ENCODE measurements at places on chromosomes 1 and 21.

DNA sequence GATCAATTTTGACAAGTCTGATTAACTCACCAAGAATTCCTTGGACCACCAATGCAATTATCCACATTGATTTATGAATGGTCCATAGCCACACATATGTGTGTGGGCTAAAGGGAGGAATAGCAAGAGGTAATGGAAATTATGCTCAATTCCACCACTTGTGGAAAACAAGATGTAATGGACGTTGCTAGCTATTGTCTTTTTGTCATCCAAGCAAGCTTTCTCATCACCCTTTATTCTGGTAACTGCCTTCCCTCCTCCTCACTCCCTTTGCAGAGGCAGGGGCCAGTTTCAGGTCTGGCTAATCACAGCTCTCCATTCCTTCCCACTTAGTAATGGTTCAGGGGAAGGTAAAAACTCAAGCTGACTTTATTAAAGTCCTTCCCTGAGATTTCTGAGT lies 24.7 kb upstream of the RAB3GAP2 start:
- no peak for DNase-seq

DNA sequence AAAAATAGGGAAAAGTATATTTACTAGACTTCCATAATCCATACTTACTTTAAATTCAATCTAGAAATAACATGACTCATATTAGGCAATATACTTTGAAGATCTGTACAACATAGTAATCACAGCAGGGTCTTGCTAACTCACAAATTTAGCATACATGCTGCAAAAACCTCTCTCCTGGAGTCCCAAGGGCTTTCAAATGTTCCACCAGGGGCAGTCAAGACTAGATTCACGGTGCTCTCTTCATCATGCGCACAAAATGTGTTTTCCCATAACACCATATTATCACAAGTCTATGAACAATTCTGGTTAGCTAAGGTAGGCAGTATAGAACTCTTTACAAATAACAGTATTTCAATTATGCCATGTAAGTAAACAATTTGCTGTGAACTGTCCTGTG lies 45.8 kb downstream of the SSX2IP start:
- DNase-seq: no peak

DNA sequence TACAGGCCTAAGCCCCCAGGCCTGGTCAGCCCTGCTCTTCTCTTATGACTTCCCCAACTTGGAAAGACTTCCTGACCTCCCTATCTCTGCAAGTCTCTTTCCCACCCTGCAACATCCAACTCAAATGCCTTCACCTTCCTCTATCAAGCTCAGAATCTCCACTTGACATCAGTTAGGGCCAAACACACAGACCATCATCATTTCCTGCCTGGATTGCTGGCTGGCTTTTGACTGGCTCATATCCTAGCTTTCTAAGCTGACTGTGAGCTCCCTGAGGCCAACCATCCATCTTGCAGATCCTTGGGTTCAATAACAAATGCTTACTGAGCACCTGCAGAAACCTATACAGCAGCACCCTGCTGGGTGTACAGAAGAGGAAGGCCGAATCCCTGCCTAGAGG lies 137.3 kb upstream of the EDN2 start:
- no peak for DNase-seq

GRCh38 chr1:12315146-12315545 lies 85.3 kb downstream of the VPS13D start:
- DNase-seq: no peak

- no peak for DNase-seq
Observed at GRCh38 chr1:108194051-108194450, 6.1 kb downstream of the SLC25A24 start.

DNA sequence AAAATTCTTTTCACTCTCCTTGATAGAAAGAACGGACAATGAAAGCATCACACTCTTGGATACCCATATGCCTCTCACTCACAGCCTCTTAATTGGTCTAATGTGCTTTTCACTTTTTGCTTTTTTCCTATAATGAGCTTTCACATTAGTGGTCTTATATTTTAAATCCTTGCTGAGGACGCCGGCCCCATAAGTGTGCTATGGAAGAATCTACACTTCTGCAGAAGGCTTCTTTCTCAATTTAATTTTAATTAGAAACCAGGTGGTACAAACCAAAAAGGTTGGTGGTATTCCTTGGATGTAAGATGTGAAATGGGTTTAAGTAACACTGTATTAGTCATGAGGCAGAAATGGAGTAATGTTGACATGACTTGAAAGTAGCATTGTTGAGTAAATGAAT lies 190.6 kb upstream of the NFIA start:
- no peak for DNase-seq

DNA sequence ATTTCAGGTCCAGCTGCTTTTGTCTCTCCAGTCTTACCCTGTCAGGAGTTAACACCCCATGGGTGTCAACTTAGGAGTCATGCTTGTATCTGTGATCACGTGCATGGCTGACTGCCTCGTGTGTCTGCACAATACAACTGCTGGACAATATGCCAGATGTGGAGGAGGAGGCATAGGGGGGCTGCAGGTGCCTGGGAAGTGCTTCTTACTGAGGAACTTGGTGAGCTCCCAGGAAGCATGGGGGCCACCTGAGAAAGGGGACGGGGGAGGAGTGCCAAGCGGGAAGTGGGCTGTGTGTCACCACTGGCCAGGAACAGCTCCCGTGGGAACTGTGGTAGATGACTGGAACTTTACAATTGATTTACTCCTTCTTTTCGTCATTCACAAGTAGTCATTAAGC lies 9.5 kb downstream of the RHEX start:
- no peak for DNase-seq

DNA sequence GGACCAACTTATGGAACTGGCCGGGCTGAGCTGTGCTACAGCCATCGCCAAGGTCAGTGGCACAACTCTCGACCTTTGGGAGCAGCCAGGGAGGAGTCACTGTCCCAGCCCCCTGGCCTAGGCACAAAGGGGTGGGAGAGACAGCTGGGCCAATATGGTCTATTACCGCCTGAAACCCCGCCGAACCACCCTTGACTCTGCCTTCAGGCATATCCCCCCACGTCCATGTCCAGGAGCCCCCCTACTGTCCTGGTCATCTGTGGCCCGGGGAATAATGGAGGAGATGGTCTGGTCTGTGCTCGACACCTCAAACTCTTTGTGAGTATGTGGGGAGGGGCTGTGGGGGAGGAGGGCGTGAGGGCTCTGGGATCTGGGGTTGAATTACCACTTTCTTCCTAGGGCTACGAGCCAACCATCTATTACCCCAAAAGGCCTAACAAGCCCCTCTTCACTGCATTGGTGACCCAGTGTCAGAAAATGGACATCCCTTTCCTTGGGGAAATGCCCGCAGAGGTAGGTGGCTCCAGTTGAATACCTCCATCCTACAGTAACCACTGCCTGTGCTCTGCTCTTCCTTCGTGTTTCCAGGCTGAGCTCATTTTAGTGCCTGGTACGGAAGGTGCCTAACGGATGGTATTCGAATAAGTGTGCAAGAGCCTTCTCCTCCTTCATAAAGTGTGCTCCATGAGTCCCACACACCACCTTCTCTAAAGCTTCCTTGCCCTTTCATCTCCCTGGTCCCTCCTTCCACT lies 758 bp downstream of the NAXE start:
- DNase-seq: no peak

DNA sequence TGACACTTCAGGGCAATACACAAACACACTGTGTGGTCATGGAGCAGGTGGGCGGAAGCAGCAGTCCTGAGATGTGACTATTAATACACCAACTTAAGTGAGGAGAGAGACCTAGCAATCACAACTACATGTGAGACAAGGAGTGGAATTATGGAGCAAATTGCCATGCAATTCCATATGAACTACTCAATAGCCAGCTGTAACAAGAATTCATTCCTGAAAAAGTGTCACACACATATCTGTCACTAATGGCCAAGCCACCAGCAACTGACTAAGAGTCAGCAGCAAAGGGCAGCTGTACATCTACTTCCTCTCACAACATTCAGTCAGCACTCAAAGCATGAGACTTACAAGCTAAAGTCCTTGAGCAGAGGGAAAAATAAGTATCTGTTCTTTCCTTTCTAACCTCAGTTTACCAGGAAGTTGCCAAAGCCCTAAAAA lies 46.2 kb downstream of the GPR3 start:
- no peak for DNase-seq

DNA sequence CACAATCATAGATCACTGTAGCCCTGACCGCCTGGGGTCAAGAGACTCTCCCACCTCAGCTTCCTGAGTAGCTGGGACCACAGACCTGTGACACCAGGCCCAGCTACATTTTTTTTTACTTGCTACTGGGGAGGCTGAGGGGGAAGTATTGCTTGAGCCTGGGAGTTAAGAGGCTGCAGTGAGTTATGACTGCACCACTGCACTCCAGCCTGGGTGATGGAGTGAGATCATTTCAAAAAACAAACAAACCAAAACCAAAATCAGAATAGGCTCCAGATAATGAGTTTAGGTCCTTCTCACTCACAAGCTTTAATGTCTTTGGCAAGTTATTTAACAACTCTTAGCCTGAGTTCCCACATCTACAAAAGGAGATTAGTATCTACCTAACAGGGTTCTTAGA lies 22.8 kb downstream of the WDR26 start:
- DNase-seq: no peak

GRCh38 chr1:211336775-211337174 lies 10.1 kb downstream of the TRAF5 start:
- DNase-seq: no peak

GRCh38 chr1:228405200-228405978 lies 1.2 kb downstream of the TRIM11 start:
- DNase-seq: no peak

- no peak for DNase-seq
Observed at GRCh38 chr1:170214117-170215032, 68.6 kb downstream of the NTMT2 start.

DNA sequence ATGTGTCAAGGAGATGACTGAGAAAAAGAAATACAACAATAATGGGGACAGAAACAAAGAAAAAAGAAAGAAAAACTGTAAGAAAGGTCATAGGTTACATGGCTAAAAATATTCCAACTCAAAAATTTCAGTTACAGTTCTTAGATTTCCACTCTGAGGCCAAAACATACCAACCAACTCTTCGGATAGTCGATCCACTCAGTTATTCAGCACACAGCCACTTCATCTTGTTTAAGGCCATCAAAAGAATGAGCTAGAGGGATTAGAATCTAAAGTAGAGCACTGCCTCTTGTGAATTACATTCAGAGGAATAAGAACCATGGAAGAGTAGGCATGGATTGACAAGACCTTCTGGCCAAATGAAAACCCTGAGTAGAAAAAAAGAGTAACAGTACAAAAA lies 277.0 kb downstream of the MRPL39 start:
- DNase-seq: no peak

DNA sequence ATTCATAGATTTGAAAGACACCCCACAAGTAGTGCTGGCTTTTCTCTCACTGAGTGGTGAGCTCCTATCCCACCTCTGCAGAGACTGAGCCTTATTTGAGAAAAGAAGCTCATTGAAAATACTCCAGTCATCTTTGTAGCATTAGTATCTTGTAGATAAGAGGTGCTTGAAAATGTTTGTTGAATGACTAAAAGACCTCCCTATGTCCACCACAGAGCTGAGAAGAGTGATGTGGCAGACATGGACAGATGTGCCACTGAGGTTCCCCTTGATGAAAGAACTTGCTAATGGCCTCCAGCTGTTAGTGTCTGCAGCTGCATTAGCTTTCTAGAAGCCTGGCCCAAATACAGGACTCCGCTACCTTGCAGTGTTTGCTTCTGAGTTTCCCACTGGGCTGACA lies 29.3 kb upstream of the ZBTB8A start:
- DNase-seq: no peak

DNA sequence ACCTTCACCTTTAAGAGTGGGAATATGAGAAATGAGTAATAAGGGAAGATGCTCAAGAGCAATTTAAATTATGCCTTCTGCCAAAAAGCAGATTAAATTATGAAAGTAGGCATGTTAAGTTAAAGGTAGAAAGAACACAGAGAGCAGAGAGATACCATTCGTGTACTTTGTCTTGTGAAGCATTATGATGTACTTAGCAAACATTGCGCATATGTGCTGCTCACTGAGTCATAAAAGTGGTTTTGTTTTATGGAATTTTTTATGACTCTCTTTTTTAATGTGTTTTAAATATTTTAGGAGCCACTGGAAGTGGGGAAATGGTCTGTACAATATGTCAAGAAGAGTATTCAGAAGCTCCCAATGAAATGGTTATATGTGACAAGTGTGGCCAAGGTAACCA lies 35.3 kb downstream of the MTF2 start:
- DNase-seq: no peak

DNA sequence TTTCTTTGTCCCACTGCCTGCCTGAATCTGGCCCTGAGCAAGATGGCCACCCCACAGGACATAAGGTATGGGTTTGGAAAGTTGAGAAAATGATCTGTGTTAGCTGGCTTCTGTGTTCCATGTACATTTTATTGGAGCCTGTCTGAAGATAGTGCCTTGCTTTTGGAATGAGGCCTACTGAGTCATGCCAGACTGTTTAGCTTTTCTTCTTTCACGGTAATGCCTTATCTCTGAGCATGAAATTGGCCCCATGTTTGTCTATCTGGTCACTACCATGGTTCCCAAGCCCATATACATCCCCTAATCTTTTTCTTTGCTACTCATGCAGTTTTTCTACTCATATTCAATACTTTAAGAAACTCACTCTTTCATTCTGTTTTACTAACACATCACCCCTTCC lies 85.1 kb upstream of the LMO4 start:
- no peak for DNase-seq

DNA sequence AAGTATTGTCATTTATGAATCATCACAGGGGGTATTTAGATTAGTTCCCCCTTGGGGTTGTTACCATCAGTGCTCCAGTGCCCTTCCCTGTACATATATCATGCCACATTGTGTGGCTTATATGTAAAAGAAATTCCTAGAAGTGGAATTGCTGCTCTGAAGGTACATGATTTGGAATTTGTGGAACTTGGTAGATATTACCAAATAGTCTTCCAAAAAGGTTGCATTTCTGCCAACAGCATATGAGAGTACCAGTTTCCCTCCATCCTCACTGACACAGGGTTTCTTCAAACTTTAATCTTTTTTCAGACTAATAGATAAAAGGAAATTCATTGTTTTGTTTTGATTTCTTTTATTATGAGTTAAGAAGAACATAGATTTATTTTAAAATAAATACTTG lies 41.3 kb downstream of the AKNAD1 start:
- DNase-seq: no peak

GRCh38 chr1:172815740-172816139 lies 156.8 kb downstream of the FASLG start:
- DNase-seq: no peak
